Pancreas (tissue), 10 donors: ENCODE measurements at places on chromosomes 5 and 9. TPM values are rescaled to one million over a fixed set of nuclear protein-coding genes. Genes with fewer than 3 reads are reported as not detected.

Gene ORM2
- 0.12 TPM for polyA plus RNA-seq

Gene FOXD4L5
- polyA plus RNA-seq, result not detected

Gene ANKRD18B
- not detected for polyA plus RNA-seq

Gene DNAH5
- polyA plus RNA-seq, result 0.84 TPM

Gene MIGA2
- polyA plus RNA-seq, result 27.8 TPM

Gene ARL14EPL
- not detected for polyA plus RNA-seq

Gene TPM2
- polyA plus RNA-seq, result 204 TPM

Gene ZNF782
- 2.5 TPM for polyA plus RNA-seq

Gene HK3
- polyA plus RNA-seq, result 6.6 TPM

Gene PCDHGA3
- 0.87 TPM for polyA plus RNA-seq

Gene PCDHB9
- 0.76 TPM for polyA plus RNA-seq

Gene SEMA5A
- 0.91 TPM for polyA plus RNA-seq

Gene B4GALT1
- polyA plus RNA-seq, result 9.7 TPM
